ENCODE measurements at places on chromosomes 6 and 20. TPM values are rescaled to one million over a fixed set of nuclear protein-coding genes. Genes with fewer than 3 reads are reported as not detected.
A peak's percentile ranks its signal among the peaks of the same experiment; 100 is the strongest.

- peaks cover 36% of the 10 kb centered on the region for H3K36me3 ChIP-seq
- H3K27me3 ChIP-seq = no peaks in the 10 kb centered on the region
- H3K27ac ChIP-seq = no peak overlapping the region
- no peak overlapping the region for H3K4me3 ChIP-seq
- no peak for DNase-seq
Measured at GRCh38 chr6:118577972-118578371, 29.9 kb downstream of the PLN start.

GRCh38 chr20:22466447-22467171 is 117.8 kb downstream of the FOXA2 start:
- H3K36me3 ChIP-seq = no peaks in the 10 kb centered on the region
- peak overlapping the region; percentile 62 for H3K4me3 ChIP-seq
- peaks cover 8% of the 10 kb centered on the region for H3K27me3 ChIP-seq
- DNase-seq = no peak
- H3K27ac ChIP-seq = peak overlapping the region; percentile 54
- H3K4me1 ChIP-seq = peaks cover 19% of the 10 kb centered on the region

- DNase-seq = no peak
- no peak overlapping the region for H3K4me3 ChIP-seq
- H3K36me3 ChIP-seq = no peaks in the 10 kb centered on the region
Measured at GRCh38 chr6:89481695-89482094, 48.7 kb downstream of the ANKRD6 start.

DNA sequence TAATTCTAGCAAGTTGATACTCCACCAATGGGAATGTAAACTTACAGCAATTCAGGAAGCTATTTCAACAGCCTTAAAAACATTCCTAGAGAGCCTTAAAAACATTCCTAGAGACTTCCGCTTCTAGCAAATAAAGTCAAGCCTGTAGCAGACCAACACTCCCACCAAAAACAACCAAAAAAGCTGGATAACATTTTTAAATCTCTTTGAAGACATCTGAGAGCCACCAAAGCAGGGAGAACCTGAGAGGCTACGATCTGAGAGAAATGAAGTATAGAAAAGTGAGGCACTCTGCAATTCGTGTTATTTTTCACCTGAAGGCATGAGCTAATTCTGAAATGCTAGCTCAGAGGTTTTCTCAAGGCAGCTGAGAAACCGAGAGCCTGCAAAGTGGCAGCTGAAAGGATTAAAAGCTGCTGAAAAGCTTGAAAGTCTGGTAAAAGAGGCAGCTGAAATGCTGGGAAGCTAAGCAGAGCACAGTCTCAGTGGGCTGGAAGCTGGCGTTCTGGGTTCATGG is 20.9 kb downstream of the GPR63 start:
- no peaks in the 10 kb centered on the region for H3K36me3 ChIP-seq
- H3K27ac ChIP-seq = peak overlapping the region; percentile 65
- DNase-seq = no peak
- H3K4me1 ChIP-seq = peaks cover 10% of the 10 kb centered on the region
- no peaks in the 10 kb centered on the region for H3K27me3 ChIP-seq
- peak overlapping the region; percentile 80 for H3K4me3 ChIP-seq

DNA sequence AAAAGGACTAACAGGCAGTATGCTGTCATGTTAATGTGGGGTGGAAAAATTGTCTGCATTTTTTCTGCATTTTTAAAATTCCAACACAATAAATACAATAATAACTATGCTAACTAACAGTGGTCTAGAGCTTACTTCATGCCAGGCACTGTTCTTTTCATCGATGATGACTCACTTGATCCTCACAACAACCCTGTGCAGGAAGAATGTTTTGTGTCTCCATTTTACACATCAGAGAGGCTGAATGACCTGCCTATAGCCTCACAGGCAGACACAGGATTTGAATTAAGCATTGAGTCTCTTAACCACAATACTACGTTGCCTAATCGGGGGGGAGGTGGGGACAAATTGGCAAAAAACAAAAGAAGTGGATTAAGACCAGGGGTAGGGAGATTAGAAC is 26.9 kb upstream of the FANCE start:
- H3K27ac ChIP-seq = no peak overlapping the region
- H3K36me3 ChIP-seq = peaks cover 10% of the 10 kb centered on the region
- DNase-seq = no peak
- H3K4me3 ChIP-seq = no peak overlapping the region

DNA sequence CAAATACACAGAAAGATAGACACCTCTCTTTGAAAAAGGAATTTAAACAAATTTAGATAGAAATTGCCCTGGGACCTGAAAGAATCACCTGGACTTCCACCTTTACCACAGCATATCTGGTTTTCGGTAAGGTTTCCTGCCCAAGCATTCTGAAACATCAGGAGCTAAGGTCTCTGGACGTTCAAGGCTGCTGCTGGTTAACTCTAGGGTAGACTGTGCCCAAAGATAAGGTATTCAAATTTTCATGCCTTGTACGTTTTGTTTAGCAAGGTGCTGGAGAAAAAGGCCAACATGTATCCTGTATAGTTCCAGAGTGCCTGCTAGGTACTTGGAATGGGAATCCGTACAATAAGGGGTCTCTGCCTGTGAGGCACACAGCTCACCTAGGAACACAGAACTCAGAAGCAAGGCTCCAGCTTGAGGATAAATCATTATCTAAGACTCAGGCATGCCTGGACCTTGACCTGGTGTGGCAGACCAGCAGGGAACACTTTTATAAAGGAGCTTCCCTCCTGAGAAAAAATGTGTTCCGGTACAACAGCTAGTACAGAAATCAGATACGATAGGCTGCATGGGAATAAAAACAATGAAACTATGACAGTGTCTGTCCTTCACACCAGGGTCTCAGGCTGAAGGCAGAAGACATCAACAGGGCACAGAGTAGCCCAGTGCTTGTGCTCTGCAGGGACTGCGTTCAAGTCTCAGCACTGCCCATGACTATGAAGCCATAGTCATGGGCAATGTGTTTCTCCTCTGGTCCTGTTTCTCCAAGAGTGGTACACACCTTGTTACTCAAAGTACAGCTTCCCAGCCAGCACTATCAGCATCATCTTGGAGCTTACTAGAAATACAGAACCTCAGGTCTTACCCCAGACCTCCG is 70.4 kb downstream of the METTL24 start:
- H3K36me3 ChIP-seq = no peaks in the 10 kb centered on the region
- H3K27me3 ChIP-seq = no peaks in the 10 kb centered on the region
- H3K27ac ChIP-seq = no peak overlapping the region
- DNase-seq = no peak
- H3K4me3 ChIP-seq = peak overlapping the region; percentile 12
- peaks cover 22% of the 10 kb centered on the region for H3K4me1 ChIP-seq

- H3K27me3 ChIP-seq = peaks cover 5% of the 10 kb centered on the region
- H3K4me3 ChIP-seq = no peak overlapping the region
- peaks cover 21% of the 10 kb centered on the region for H3K4me1 ChIP-seq
- no peak for DNase-seq
- no peaks in the 10 kb centered on the region for H3K36me3 ChIP-seq
Measured at GRCh38 chr6:130740308-130740707, 86.9 kb upstream of the SMLR1 start.

DNA sequence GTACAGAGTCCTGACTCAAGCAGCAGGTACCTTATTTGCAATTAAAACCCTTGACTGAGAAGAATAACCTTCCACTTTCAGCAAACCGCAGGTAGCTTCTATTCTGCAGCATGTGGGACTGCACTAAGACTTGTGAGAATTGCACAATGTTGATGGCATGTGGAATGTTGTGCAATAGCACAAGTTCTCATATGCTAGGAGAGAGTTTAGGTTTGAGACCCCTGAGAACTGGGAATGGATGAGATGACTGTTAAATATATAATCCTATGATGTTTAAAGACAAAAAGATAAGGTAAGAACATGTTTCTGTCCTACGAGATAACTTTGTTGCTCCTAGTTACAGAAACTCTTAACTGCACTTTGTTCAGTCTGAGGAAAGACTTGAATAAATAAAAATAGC is 194.6 kb downstream of the OTOR start:
- DNase-seq = no peak
- peaks cover 2% of the 10 kb centered on the region for H3K27me3 ChIP-seq
- peaks cover 15% of the 10 kb centered on the region for H3K4me1 ChIP-seq

DNA sequence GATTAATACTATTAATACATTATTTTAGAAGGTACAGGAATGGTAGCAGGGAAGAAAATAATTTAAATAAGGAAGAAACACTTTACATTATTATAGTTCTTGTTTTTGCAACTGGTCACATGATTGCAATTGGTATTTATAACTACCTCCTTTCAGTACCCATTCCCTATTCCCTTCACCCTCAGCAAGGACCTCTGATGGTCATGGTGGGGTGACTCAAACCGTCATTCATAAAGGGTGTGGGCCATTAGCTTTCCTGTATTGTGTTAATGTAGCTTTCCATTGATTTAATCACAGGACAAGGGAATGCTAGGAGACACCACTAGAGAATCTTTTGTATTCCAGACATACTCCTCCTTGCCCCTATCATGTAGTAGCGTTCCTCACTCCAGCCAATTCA is 47.2 kb upstream of the TMEM244 start:
- H3K27ac ChIP-seq = no peak overlapping the region
- H3K36me3 ChIP-seq = no peaks in the 10 kb centered on the region
- H3K4me1 ChIP-seq = no peaks in the 10 kb centered on the region

DNA sequence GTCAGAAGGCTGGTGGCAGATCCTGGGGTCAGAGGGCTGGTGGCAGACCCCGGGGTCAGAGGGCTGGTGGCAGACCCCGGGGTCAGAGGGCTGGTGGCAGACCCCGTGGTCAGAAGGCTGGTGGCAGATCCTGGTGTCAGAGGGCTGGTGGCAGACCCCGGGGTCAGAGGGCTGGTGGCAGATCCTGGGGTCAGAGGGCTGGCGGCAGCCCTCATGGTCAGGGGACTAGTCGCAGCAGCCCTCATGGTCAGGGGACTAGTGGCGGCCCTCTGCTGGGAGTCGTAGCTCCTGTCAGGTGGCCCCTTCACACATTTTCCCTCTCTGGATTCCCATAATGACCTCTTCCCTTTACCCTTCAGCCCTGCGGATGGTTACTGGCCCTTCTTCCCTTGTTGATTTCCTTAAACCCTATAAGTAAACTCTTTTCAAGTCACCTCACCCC is 86.7 kb downstream of the CDC5L start:
- no peak overlapping the region for H3K4me3 ChIP-seq
- peaks cover 20% of the 10 kb centered on the region for H3K27me3 ChIP-seq
- no peak overlapping the region for H3K27ac ChIP-seq
- no peak for DNase-seq
- H3K36me3 ChIP-seq = no peaks in the 10 kb centered on the region
- H3K4me1 ChIP-seq = peaks cover 20% of the 10 kb centered on the region

GRCh38 chr6:148317739-148318138 is 24.9 kb upstream of the SASH1 start:
- H3K4me1 ChIP-seq = peaks cover 18% of the 10 kb centered on the region
- peak overlapping the region; percentile 64 for H3K27ac ChIP-seq
- DNase-seq = no peak
- no peaks in the 10 kb centered on the region for H3K27me3 ChIP-seq
- H3K36me3 ChIP-seq = no peaks in the 10 kb centered on the region

- no peaks in the 10 kb centered on the region for H3K36me3 ChIP-seq
- no peak for DNase-seq
- no peak overlapping the region for H3K27ac ChIP-seq
- H3K4me3 ChIP-seq = no peak overlapping the region
Measured at GRCh38 chr20:62999580-62999979, 7.2 kb downstream of the BHLHE23 start.

GRCh38 chr6:5905431-5906339 is 101.0 kb downstream of the NRN1 start:
- no peaks in the 10 kb centered on the region for H3K27me3 ChIP-seq
- H3K4me3 ChIP-seq = no peak overlapping the region
- no peaks in the 10 kb centered on the region for H3K36me3 ChIP-seq
- H3K27ac ChIP-seq = no peak overlapping the region

DNA sequence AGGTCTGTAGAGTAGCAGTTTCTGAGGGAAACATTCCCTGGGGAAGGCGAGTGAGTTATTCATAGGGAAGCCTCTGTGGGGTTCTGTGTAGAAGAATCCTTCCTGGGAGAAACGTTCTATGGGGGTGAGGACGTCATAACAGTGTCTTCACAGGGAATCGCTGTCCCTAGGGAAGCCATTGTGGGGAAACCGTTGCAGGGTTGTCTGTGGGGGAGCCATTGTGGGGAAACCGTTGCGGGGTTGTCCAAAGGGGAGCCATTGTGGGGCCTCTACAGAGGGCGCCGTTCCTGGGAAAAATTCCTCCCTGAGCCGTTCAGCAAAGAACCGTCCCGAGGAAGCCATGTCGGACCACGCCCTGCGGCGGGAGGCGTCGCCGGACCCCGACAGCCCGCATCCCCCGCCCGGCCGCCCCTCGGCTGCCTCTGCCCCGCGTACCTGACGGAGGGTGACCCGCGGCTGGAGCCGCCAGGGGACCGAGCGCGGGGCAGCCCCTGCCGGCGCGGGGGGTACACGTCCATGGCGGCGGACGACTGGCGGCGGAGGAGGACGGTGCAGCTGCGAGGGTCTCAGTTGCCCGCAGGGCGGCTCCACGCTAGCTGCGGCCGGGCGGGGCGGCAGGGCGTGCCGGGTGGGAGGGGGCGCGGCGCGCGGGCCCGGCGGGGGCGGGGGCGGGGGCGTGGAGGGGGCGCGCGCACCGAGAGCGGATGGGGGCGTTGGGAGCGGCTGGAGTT is at the start of gene DNAAF9:
TSS of gene DNAAF9 (minus strand) at position 630 of the 731 bp plus-strand sequence. CDS start at position 518, 112 bp downstream.
- H3K36me3 ChIP-seq = peaks cover 7% of the 10 kb centered on the region
- peak; percentile 88 for DNase-seq
- H3K27me3 ChIP-seq = no peaks in the 10 kb centered on the region
- peaks cover 16% of the 10 kb centered on the region for H3K4me1 ChIP-seq
- peak within 1 kb of the TSS; percentile 98 for H3K27ac ChIP-seq
- H3K4me3 ChIP-seq = peak within 1 kb of the TSS; percentile 94

- peaks cover 11% of the 10 kb centered on the region for H3K36me3 ChIP-seq
- no peak for DNase-seq
- peaks cover 24% of the 10 kb centered on the region for H3K4me1 ChIP-seq
- H3K4me3 ChIP-seq = no peak overlapping the region
- H3K27ac ChIP-seq = no peak overlapping the region
- no peaks in the 10 kb centered on the region for H3K27me3 ChIP-seq
Measured at GRCh38 chr6:52537001-52537753, 39.7 kb downstream of the TRAM2 start.

GRCh38 chr6:5085648-5086293 is 630 bp downstream of the PPP1R3G start:
- peak overlapping the region; percentile 65 for H3K4me3 ChIP-seq
- DNase-seq = no peak
- H3K4me1 ChIP-seq = peaks cover 6% of the 10 kb centered on the region
- H3K27ac ChIP-seq = no peak overlapping the region
- peaks cover 6% of the 10 kb centered on the region for H3K36me3 ChIP-seq
- H3K27me3 ChIP-seq = peaks cover 48% of the 10 kb centered on the region

DNA sequence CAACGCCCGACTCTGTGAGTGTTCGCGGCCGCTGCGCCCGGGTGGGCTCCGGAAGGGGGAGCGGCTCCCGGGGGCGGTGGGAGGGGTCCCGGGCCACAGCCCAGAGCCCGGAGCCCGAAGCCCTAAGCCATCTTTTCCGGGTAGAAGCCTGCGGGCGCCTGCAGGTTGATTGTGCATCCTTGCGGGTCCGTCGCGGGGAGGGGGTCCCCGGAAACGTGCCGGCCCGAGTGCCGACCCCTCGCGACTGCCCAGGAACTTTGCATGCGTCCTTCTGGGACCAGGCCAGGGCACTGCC is 413 bp downstream of the PTPRA start:
- peak overlapping the region; percentile 93 for H3K4me3 ChIP-seq
- peak overlapping the region; percentile 39 for H3K27ac ChIP-seq
- H3K27me3 ChIP-seq = peaks cover 30% of the 10 kb centered on the region
- H3K4me1 ChIP-seq = peaks cover 31% of the 10 kb centered on the region
- H3K36me3 ChIP-seq = no peaks in the 10 kb centered on the region

- no peak overlapping the region for H3K27ac ChIP-seq
- DNase-seq = no peak
- no peaks in the 10 kb centered on the region for H3K27me3 ChIP-seq
- H3K4me1 ChIP-seq = no peaks in the 10 kb centered on the region
- H3K36me3 ChIP-seq = no peaks in the 10 kb centered on the region
- H3K4me3 ChIP-seq = no peak overlapping the region
Measured at GRCh38 chr6:10347561-10348327, 67.1 kb downstream of the TFAP2A start.

The OTOR gene
- total RNA-seq = not detected

The C20orf141 gene
- total RNA-seq = not detected

The EMILIN3 gene
- total RNA-seq = 10.3 TPM

The C6orf141 gene
- total RNA-seq = 19.2 TPM

The PTP4A1 gene
- 133 TPM for total RNA-seq

Measured in type B pancreatic cell (in vitro differentiated cells).